Purkinje cell (primary cell): ENCODE measurements at places on chromosomes 1 and 21. TPM values are rescaled to one million over a fixed set of nuclear protein-coding genes. Genes with fewer than 3 reads are reported as not detected.

ZNF436 gene
- polyA plus RNA-seq: 4.3 and 5.7 TPM in 2 replicates

CD34 gene
- polyA plus RNA-seq: 0.17 TPM in 1 of 2 replicates, not detected in the other

RNU1-3 gene
- polyA plus RNA-seq: not detected in 2 replicates

MARK1 gene
- 26.5 and 31.2 TPM in 2 replicates for polyA plus RNA-seq

ADORA1 gene
- polyA plus RNA-seq: 1.4 TPM in 1 of 2 replicates, not detected in the other

FPGT gene
- polyA plus RNA-seq: 10.9 and 15.7 TPM in 2 replicates

INSRR gene
- not detected in 2 replicates for polyA plus RNA-seq

USH2A gene
- polyA plus RNA-seq: 0.20 TPM in 1 of 2 replicates, not detected in the other

ADSS2 gene
- polyA plus RNA-seq: 20.6 and 21.4 TPM in 2 replicates

LMO4 gene
- polyA plus RNA-seq: 3.1 and 36.3 TPM in 2 replicates

ODF2L gene
- 61.9 and 74.9 TPM in 2 replicates for polyA plus RNA-seq

CLCNKA gene
- not detected in 2 replicates for polyA plus RNA-seq

SORT1 gene
- 7.4 and 14.4 TPM in 2 replicates for polyA plus RNA-seq

C1QA gene
- polyA plus RNA-seq: 1.6 TPM in 1 of 2 replicates, not detected in the other

PAQR7 gene
- polyA plus RNA-seq: 7.5 and 8.7 TPM in 2 replicates

AXDND1 gene
- polyA plus RNA-seq: 0.69 TPM in 1 of 2 replicates, not detected in the other

SH3BGRL3 gene
- 300 and 473 TPM in 2 replicates for polyA plus RNA-seq

IQCC gene
- 0.43 TPM in 1 of 2 replicates, not detected in the other for polyA plus RNA-seq

ITLN2 gene
- not detected in 2 replicates for polyA plus RNA-seq

PLPP3 gene
- polyA plus RNA-seq: 39.5 and 40.9 TPM in 2 replicates

CHRNB2 gene
- 3.7 and 5.9 TPM in 2 replicates for polyA plus RNA-seq

TNFRSF9 gene
- not detected in 2 replicates for polyA plus RNA-seq

CFHR3 gene
- polyA plus RNA-seq: not detected in 2 replicates
